Activated T-cell treated with anti-CD3 and anti-CD28 coated beads for 4 hours (primary cell): ENCODE measurements at places on chromosomes 5 and 9.

DNA sequence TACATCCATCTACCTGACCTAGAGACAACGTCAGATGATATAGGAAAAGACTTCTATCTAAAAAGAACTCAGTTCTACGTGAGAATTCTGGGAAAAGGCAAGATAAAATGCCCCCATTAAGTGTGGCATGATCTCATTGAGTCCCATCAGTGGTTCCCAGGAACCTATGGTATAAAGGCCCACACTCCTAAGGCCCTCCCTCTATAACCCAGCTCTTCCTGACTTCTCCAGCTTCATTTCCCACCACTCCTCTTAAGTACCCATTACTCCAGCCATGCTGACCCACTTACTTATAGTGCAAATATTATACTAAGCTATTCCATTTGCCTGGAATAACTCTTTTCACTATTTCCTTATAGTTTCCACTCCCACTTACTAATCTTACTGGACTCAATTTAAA, 95.4 kb upstream of the NR5A1 start:
- no peak for DNase-seq

DNA sequence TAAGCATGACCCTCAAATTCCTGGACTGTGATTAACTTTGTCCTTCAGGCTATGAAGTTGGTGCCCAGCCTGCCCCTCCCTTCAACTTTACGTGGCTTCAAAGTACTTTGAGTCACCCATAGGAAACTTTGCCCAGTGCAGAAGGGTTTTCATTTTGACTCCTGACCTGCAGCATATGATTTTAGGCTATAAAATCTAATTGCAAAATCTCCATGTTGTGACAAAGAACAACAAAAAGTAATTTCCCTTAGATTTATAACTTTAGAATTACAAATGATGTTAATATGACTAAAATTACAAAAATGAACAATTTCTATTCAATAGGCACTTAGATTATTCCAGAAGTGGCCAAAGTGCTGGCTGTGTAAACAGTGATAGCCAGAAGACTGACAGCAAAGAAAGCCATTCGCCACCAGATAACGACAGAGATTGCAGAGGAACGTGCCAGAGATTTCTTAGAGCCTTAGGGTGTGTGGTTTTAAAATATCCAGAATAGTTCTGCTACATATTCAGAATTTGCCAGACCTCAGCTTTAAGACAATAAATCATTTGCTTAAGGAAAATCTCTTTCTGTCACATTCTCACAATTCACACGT, 197.4 kb downstream of the SEMA5A start:
- DNase-seq, result no peak

DNA sequence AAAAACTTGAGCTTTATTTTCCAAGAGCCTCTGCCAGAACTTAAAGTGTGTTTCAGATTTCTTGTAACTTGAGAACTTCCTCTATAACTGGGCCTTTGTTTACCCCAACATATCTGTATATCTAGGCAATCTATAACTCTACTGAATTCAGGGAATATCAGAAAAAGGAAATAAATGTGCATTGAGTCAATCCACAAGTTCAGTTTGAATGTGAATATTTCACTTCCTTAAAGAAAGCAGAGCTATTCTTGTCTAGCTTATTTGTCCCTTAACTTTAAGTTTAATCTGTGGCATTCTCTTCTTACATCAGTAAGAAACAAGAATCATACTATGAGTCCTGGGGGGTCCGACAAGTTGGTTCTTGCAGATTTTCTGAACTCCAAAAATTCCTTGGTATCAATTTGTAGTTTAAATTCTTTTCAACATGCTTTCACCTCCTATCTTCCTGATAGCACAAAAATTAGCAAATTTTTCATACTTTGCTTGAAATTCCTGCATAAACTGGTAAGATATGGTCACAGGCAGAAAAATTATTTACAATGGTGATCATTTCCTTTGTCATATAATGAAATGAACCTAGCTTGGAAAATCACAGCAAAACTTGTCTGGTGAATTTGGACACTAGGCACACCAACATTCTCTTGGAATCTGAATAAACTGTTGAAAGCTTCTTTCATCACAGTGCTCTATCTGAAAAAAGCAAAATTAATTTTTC, 19.8 kb upstream of the ITGA1 start:
- DNase-seq, result no peak

GRCh38 chr5:132473019-132473531, 17.5 kb downstream of the IRF1 start:
- DNase-seq, result peak; percentile 43

- DNase-seq, result no peak
Observed at GRCh38 chr5:80150731-80151130, 105.1 kb downstream of the SERINC5 start.
